Renal cortical epithelial cell (primary cell): ENCODE measurements at places on chromosomes 3 and 15.

DNA sequence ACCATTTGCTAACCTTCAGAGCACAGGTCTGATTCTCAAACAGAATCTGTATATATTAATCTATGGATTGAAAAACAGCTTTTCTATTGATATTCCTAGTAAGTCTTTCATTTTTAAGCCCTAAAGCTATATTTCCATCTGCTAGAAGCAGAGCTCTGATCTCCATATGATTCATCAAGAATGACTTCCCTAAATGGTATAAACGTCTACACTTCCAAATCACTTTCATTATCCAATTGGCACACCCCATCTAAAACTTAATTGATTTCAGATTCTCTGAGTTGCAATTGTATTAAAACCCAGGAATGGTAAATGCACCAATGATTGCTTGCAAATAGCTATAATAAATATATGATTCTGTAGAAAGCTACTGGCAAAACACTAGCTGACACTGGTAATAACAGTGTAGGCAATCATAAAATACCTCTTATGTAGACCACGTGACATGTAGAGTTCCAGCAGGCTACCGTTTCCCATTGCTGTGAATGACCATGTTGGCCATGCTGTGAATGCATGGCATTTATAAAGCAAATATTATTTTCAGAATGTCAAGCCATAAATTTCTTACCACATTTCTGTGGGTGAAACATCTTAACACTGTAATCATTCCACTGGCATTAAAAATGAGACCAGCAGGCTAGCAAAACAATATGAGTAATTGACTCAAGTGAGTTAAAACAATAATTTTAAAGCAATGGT lies 226.0 kb downstream of the ZMAT3 start:
- peak; percentile 18 for DNase-seq

GRCh38 chr15:74202452-74203401 lies at the start of gene STRA6:
STRA6 (minus strand) TSS chr15:74202787; CDS start chr15:74202267, 520 bp downstream.
- no peak for DNase-seq

DNA sequence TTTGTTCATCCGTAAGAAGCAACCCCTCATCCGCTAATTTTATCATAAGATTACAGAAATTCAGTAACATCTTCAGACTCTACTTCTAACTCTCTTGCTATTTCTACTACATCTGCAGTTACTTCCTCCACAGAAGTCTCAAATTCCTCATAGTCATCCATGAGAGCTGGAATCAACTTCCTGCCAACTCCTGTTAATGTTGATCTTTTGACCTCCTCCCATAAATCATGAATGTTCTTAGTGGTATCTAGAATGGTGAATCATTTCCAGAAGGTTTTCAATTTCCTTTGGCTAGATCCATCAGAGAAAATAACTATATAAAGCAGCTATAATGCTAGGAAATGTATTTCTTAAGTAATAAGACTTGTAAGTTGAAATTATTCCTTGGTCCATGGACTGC lies 115.1 kb downstream of the TAFA4 start:
- DNase-seq = peak; percentile 19

GRCh38 chr3:157237886-157238285 lies 77.9 kb upstream of the CCNL1 start:
- no peak for DNase-seq

GRCh38 chr15:64911311-64912186 lies at the start of gene ANKDD1A:
ANKDD1A (plus strand) TSS chr15:64911902; CDS start chr15:64911931, 29 bp downstream.
- no peak for DNase-seq

GRCh38 chr3:135017003-135017893 lies 222.2 kb downstream of the EPHB1 start:
- no peak for DNase-seq
